ENCODE measurements at places on chromosomes 12 and 14.

DNA sequence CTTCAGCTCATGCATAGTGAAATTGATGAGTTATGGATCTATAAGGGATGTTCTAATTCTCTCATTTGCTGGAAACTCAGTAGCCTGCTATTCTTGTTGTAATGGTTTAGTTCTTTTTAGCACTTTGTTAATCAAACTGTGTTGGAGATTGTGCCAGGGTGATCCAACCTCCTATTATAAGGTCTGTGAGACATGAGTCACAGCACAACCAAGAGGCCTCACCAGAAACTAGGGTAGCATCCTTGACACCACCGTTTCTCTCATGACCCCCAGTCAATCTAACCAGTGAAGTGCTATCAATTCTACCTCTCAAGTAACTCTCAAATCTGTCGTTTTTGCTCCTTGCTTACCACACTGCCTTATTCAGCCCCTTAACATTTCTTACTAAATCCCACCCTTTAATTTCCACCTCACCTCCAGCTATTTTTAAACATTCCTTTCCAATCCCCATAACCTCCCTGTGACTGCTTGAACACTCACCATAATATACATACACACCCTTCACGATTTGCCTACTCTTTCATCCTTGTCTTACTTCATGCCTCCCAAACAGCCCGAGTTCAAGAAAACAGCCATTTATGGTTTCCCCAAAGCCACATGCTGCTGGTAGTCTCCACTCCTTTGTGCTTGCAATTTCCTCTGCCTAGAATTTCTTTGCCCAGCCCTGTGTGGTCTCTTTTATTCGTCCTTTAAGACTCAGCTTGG, 53.9 kb upstream of the NUDT4 start:
- no peak for DNase-seq

GRCh38 chr12:98471085-98471484, 44.3 kb upstream of the TMPO start:
- DNase-seq, result no peak

DNA sequence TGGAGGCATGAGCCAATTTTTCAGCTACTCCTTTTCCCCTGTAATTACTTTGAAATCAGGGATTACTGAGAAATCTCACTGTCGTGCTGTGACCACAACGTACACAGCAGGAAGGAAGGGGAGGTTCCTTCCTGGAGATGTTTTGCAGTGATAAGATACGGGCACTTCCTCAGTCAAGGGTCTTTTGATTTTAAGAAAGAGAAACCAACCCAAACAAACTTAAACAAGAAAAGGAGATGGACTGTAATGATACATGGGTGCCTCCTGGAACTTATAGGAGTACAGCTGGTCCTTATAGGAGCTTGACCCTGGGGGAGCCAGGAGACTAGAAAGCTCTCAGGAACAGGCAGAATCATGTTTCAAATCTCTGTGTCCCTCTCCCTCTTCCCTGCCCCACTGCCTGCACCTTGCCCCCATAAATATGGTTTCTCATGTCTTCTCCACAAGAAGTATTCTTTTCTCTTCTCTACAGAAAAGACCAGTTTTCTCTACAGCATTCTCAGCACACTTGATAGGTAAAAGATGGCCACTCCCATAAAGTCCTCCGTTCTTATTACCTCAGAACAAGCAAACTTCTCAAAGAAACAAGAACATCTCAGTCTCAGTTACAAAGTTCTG, 281.1 kb upstream of the AMIGO2 start:
- no peak for DNase-seq

DNA sequence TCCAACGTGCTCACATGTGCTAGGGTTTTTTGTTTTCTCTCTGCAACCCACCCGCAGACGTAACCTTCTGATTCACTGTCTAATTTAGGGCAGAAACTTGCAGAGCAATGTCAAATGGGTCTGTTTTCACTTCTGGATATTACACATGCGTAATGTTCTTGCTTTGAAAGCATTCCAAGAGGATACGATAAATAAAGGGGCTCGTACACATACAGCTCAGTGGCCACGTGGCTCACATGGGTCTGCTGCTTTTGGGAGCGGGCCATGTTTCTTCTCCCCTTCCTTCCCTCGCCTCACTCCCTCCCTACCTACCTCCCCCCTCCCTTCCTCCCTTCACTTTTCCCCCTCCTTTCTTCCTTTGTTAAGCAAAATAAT, 23.4 kb downstream of the CACNA1C start:
- no peak for DNase-seq

DNA sequence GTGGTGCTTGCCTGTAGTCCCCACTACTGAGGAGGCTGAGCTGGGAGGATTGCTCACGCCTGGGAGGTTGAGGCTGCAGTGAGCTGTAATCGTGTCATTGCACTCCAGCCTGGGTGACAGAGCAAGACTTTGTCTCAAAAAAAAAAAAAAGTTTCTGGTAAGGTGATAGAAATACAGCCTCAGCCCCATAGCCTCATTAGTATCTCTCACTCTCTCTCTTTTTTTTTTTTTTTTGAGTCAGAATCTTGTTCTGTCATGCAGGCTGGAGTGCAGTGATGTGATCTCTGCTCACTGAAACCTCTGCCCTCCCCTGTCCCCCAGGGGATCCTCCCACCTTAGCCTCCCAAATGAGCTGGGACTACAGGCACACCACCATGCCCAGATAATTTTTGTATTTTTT, 19.2 kb downstream of the MTHFD1 start:
- DNase-seq, result no peak

DNA sequence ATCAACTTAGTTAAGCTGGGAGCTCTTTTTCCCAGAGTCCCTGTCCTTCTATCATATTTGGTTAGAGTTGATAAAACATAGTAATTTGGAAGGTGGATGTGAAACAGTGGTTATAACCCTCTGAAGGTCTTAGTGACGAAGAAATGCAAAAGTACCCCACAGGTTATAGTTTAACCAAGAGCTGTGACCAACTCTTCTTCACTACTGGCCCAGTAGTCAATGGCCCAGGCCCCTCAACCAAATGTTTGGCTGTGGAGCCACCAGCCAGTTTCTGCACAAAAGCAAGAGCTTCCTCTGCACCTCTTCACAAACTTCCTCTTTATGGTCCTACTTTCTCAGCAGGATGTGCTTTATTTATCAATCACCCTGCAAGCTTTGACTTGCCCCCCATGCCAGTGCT, 132.6 kb downstream of the BMP4 start:
- DNase-seq, result no peak

DNA sequence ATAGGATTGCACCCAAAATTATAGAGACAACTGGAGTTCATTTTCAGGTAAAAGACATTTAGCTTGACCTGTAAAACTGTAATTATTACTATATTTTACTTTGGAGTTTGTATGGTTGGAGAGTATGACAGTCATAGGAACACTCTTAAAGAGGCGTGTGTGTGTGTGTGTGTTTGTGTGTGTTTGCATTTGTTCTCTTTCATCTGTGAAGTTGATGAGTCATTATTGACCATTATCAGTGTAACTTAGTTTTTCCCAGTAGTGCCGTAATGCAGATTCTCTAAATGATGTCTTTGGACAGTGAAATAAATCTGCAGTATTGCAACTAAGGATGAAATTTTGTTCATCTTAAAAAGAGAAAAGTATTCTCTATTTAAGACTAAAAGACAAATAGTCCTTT, 13.0 kb downstream of the WASHC4 start:
- no peak for DNase-seq

GRCh38 chr12:92462527-92462926, 240.3 kb upstream of the PLEKHG7 start:
- no peak for DNase-seq

DNA sequence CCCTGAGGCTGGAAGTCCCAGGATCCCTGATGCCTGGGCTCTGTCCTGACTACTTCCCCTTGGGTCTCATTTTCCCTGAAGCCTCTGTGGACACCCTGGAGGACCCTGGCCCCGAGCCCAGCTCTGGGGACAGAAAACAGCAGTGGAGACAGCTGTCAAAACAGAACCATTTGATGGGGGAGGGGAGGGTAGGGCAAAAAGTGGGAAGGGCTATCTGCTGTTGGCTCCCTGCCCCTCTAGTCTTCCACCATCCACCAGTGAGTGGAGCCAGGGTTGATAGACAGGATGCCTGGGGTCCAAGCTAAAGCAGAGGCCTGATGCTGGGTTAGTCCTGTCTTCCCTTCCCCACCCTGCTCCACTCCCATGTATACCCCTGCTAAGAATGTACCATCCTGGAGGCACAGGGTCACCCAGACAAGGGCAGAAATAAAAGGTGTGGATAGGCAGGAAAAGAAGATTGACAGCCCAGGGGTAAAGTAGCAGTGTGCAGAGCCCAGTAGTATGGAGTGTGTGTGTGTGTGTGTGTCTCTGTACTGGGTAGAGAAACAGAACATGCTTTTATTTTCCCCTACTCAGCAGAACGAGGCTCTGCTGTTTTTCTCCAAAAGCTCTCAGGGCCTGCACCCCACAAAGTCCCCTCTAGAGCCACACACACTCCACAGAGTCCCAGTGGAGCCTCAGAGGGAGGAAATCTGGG, 9.8 kb downstream of the ZNF385A start:
- no peak for DNase-seq

DNA sequence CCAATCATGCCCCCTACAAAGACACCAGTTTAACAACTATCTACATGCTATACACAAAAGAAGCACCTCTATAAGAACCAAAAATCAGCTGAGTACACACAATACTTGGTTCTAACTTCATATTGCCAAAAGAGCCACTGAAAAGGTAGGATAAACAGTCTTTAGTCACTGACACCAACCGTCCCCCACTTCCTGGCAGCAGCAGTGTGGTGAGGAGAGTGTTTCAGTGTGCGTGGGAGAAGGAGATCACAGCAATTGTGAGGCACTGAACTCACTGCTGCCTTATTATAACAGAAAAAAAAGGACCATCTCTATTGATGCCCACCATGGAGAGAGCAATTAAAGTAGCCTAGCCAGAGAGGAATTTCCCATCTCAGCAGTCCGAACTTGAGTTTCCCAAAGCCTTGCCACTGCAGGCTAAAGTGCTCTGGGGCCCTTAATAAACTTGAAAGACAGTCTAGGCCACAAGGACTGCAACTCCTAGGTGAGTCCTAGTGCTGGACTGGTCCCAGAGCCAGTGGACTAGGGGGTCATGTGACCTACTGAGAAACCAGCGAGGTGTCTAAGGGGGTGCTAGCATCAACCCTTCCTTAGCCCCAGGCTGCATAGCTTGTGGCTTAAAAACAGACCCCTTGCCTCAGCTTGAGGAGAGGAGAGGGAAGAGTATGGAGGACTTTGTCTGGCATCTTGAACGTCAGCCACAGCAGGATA, 37.1 kb upstream of the LMNTD1 start:
- DNase-seq, result no peak

- no peak for DNase-seq
These were observed 101.0 kb downstream of the SINHCAF start for GRCh38 chr12:31224768-31225448.

- DNase-seq, result no peak
These were observed 14.5 kb upstream of the TESPA1 start for GRCh38 chr12:54998958-54999510.

- no peak for DNase-seq
These were observed 1144.1 kb downstream of the LRFN5 start for GRCh38 chr14:42750771-42751170.

- DNase-seq, result no peak
These were observed 411.0 kb downstream of the LRIG3 start for GRCh38 chr12:58509116-58509885.

DNA sequence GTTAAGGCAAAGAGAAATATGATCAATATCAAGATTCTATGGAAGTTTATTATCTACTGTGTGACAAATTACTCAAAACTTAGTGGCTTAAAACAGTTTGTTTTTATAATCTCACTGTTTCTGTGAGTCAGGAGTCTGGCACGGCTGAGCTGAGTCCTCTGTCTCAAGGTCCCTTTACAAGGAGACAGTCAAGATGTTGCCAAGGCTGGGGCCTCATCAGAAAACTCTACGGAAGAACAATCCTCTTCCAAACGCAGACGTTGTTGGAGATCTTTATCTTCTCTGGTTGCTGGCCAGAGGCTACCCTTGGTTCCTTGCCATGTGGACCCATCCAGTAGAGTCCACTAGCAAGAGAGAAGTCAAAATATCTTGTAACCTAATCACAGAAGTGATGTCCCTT, 100.6 kb upstream of the CCND2 start:
- DNase-seq, result no peak

DNA sequence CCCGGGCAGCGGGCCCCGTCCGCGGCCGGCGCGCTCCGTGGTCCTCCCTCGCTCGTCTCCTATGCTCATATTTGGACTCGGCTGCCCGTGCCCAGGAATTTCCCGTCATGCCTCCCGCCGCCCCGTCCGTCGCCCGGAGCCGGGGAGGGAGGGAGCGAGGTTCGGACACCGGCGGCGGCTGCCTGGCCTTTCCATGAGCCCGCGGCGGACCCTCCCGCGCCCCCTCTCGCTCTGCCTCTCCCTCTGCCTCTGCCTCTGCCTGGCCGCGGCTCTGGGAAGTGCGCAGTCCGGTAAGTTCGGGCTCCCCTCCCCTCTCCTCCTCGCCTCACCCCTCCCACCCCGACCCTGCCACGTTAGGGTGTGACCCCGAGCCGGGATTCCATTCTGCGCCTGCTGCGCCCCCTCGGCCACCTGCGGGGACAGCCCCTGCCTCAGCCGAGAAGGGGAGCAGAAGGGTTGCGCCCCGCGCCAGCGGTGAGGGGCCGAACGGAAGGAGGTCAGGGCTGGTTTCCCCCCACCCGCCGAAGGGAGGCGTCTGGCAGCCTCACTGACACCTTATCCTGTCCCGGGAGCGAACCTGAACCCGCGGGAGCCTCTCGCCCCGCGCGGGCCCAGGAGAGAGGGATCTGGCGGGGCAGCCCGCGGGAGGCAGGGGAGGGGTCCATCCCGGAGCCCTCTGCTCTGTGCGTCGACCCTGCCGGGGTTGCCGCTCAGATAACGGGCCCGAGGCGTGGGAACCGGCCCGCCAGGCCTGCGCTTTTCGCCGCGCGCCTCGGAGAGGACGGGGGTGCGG, at the start of gene MSRB3:
Gene MSRB3, plus strand, starts transcription at position 108 of the 793 bp plus-strand sequence. CDS start 29,897 bp downstream, outside the sequence.
- peak; percentile 64 for DNase-seq

DNA sequence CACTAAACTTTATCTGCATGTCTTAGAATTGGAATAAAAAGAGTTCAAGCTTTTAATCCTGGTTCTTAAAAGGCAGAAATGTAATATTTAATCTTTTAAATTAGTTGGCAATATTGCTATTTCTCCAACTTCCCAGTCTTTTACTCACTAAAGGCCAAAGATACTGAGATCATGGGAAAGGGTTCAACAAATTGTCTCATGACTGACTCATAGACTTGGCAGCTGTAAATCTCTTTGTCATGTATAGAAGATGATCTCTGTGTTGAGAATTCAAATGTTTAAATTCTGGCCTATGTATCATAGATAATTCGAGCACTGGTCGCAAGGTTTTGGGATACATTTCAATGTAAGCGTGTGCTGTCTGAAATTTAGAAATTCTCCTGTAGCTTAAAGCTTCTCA, 40.1 kb upstream of the STRAP start:
- DNase-seq, result peak; percentile 83

DNA sequence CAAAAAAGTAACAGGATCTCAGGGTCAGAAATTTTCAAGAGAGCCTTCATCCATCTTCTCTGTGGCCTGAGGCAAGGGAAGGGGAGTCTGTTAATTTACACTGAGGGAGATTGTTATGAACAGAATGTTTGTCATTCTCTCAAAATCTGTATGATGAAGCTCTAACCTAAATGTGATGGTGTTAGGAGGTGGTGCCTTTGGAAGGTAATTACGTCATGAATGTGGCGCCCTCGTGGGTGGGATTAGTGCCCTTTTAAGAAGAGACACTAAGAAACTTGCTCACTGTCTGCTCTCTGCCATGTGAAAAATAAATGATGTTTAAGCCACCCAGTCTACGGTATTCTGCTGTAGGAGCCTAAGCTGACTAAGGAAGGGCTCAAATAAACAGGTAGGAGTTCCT, 521.6 kb downstream of the SNAPC1 start:
- DNase-seq, result no peak

GRCh38 chr14:29442696-29443095, 485.0 kb downstream of the PRKD1 start:
- peak; percentile 38 for DNase-seq

Measured in stromal cell of bone marrow (primary cell).